ENCODE measurements at places on chromosomes 5 and 9.

GRCh38 chr9:2740616-2741015 lies 23.3 kb downstream of the KCNV2 start:
- DNase-seq: no peak

GRCh38 chr5:176619569-176620332 lies 9.8 kb upstream of the GPRIN1 start:
- no peak for DNase-seq

DNA sequence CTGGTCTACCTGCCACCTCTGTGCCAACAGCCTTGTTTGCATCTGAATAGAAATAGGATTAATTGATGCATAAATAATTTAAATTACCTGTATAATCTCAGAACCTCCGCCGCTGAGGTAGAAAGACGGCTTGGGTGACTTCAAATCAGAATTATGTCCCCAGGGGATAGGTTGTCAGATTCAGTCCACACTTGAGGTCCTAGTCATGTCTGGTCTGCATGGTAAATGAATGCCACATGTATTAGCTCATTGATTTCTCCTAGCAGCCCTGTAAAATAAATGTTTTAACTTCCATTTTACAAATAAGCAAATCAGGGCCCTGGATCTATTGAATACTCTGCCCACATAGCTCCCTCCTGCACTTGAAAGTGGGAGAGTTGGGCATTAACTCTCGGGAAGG lies 368.0 kb upstream of the WWC1 start:
- no peak for DNase-seq

DNA sequence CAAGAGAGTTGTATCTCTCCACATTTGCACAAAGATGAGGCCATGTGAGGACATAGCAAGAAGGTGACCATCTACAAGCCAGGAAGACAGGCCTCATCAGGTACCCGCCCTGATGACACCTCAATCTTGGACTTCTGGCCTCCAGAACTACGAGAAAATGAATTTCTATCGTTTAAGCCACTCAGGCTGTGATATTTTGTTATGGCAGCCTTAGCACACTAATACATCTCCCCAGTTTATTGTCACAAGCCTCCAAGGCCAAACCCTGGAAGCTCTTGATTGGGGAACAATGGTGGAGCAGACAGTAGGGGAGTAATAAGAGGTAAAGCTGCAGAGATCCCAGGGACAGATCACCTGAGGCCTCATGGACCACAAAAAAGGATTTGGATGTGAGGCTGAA lies 7.7 kb upstream of the P4HA2 start:
- DNase-seq: no peak

- DNase-seq: no peak
Observed at GRCh38 chr9:73824671-73825070, 672.5 kb upstream of the RORB start.

- no peak for DNase-seq
Observed at GRCh38 chr5:14057289-14057688, 85.9 kb upstream of the TRIO start.

GRCh38 chr5:124743602-124744169 lies 2.8 kb downstream of the ZNF608 start:
- DNase-seq: no peak
